Effector memory CD4-positive, alpha-beta T cell (primary cell): ENCODE measurements at places on chromosomes 4 and X.

DNA sequence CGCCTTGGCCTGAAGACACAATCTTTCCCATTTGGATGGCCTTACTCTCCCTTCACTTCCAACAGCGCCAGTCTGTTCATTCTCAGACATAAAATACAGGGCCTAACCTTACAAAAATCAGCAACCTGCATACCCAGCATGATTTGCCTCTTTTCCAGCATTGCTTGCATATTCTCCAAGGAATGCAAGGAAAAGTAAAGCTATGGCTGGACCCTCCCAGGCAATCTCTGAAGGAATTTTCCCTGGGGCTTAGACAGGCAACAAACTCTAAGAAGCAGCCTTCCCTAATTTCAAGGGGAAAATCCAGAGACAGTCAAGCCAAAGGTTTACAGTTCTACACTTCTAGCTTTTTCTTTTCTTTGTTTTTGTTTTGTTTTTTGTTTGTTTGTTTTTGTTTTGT, 3.6 kb downstream of the DCTD start:
- no peak for DNase-seq

- DNase-seq: no peak
Measured at GRCh38 chrX:38409289-38409688, 56.9 kb downstream of the OTC start.

DNA sequence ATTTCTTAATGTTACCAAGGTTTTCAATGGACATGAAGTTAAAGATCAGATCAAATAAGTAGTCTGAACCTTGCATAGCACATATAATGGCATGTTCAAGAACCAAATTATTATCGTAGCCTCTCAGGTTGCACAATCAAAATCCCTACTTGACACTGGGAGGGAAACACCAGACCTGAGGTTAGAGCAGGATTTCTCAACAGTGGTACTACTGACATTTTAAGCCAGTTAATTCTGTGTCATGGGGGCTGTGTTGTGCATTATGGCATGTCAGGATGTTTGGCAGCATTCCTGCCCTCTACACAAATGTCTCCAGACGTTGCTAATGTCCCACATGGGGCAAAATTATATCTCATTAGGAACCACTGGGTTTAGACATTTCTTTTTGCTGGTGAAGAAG, 20.8 kb downstream of the RLIM start:
- DNase-seq: no peak

- DNase-seq: no peak
Measured at GRCh38 chr4:124713185-124713592, 657 bp upstream of the ANKRD50 start.

GRCh38 chrX:47243351-47243750, 10.5 kb downstream of the USP11 start:
- DNase-seq: no peak

GRCh38 chr4:39004758-39005157, 27.5 kb downstream of the TMEM156 start:
- DNase-seq: no peak

- no peak for DNase-seq
Measured at GRCh38 chr4:106495476-106495875, 126.9 kb upstream of the GIMD1 start.

- no peak for DNase-seq
Measured at GRCh38 chrX:68112321-68112720, 321.0 kb downstream of the OPHN1 start.

DNA sequence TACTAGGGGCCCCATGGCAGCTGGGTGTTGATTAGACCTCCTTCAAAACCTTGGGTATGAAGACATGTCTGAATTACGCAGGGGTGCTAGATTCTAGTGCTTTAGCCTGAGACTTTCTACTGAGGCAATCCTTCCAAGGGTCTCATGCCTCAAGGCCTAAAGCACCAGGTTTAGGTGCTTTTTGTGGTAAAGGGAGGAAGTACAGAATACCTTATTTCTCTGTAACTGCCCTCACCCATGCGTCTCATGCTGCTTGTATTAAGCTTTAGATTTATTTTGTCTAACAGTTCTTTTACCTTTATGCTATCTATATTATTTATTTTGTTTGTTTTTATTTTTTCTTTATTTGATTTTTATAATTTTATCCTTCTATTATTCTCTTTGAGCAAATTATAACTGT, 190.2 kb upstream of the GK2 start:
- no peak for DNase-seq

GRCh38 chr4:71294301-71294700, 44.5 kb upstream of the SLC4A4 start:
- no peak for DNase-seq

DNA sequence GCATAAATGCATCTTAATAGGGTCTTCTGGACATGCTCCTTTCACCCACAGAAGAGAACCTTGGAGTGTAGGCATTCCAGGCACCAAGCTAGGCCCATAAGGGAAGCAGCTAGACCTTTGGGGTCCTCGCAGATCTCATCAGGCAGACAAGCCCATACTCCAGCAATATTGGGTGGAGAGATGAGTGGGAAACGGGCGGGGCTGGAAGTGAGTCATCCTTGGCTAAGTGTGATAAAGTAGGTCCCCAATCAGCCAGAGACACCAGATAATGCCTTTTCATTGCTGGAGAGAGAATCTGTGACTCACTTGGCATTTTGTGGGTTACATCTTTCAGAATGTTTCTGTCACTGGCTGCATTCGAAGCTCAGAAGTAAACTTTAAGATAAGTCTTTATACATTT, 133.3 kb upstream of the MBNL3 start:
- DNase-seq: no peak

DNA sequence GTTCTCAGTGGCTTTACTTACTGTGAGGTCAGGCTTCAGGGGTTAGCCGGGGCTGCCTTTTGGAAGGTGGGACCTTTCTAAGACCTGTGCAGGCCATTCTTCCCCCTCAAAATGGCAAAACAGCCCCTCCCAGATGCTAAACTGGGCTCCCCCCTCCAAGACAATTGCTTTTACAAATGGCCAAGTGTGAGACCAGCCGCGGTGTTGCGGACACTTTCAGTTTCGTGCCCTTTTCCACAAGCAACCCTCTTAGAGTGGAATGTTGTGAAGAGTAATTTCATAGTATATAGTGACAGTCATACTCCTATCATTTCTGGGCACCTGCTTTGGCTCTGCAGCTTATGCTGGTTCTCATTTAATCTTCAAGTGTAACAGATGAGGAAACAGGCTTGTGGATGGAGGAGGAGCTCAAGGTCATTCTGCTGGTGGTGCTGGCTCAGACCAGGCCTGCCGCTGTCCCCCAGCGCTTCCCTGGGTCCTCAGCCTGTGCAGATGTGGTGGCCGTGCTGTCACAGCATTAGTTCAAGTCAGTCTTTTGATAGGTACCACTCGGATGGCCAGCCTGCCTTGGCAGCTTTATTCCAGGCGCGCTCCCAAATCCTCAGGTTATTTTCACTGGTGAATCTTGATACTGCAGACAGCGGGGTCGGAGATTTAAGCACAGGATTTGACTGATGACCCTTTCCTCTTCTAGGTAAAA, 55.0 kb upstream of the TADA2B start:
- DNase-seq: no peak

GRCh38 chrX:38804682-38805431, 3.6 kb downstream of the MID1IP1 start:
- DNase-seq: no peak

GRCh38 chr4:8010618-8011017, 71.0 kb upstream of the AFAP1 start:
- no peak for DNase-seq

DNA sequence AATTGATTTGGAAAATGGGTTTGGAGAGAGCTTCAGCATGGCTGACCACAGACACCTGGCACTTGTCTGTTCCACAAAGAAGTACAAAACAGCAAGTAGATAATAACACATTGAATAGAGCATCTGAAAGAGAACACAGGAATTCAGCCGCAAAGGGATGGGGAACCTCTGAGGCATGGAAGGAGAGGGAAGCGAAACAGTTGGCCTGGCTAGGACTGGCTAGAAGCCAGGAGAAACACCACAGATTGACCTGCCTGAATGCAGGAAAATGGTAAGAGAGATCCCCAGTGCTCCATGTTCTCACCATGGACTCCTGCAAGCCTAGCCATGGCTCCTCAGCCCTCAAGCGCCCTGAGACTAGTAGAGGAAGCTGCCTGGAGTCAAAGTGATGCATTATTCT, 169.7 kb upstream of the SH3RF1 start:
- DNase-seq: no peak

DNA sequence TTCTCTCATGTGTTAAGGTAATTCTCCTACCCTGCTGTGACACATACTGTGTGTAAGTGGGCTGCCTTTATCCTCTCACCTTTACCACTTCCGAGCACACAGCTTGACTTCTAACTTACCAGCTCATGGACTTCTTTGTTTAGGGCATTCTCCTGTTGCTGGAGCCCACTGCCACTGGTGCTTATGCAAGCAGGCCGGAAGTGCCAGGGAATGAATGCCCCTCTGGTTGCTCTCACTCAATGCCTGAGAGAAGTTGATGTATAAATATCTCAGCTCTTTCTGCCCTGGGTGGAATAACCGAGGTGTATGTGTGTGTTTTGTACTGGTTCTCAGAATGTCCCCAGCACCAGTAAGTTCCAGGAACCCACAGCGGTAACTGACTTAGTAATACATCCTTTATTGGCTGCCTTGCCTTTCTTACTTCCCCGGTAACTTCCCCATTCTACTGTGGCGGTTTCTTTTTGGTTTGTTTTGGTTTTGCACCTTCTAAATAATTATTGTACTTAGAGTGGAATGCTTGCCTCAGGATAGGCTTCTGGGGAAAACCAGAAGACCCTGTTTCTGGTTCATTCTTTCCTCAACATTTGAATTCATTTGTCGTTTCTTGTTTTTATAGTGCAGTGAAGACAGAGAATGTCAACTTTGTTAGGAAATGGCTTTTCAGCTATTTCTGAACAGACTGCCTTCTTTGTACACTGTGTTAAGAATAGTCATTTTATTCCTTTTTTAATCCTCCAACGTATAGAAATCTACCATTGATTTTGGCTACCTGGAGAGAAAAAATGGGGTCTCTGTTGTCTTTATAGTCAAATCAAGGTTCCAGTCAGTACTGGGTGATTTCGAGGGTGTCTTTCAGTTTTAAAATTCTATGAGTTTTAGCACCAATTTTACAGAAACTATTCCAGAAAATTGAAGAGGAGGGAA, 45.4 kb downstream of the CXorf58 start:
- peak; percentile 9 for DNase-seq
